ENCODE measurements at places on chromosomes 2 and 18.

DNA sequence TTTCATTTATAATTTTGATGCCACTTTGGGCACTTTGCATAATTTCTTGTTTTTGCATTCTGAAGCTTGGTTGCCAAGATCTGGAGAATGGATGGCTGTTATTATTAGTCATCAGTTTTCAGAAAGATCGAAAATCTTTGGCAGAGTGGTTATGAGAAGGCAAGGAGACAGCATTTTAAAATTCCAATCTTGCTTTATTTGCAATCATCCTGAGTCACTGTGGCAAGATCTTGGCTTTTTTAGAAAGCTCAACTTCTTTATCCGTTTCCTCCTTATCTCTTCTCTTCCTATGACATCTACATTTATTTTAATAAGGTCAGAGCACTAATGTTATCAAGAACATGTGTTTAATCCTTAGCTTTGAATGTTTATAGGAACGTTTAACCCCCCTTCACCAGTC, 31.1 kb upstream of the EIF2AK3 start:
- DNase-seq, result no peak

DNA sequence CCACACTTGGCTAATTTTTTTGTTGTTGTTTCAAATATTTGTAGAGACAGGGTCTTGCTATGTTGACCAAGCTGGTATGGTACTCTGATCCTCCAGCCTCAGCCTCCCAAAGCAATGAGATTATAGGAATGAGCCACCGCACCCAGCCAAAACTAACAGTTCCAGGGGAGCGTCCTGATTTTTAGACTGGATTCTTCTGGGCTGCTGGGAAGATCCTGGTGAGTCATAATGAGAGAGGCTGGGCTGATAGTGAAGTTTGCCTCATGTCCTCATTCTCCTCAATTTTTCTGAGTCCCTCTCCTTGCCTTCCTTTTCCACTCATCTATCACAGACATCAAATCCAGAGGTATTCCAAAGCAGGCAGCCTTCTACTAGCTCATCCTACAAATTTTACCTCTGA, 81.3 kb downstream of the VSNL1 start:
- no peak for DNase-seq

DNA sequence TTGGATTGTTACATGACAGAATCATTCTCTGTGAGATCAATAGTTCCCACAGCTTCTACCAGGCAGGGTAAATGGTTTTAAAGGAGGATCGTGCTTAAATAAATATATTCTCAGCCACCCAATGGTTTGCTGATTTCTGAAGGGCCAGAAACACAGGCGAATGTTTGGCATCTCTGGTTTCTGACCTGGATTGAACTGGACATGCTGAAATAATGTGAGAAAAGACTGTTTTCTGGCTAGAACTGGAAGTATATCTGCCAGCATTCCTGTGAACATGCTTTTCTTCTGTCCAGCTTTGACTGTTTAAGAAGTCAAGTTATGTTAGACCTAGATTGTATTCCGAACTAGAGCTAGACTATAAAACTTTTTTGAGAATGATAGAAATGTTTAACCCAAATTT, 77.1 kb upstream of the COL3A1 start:
- DNase-seq, result no peak

DNA sequence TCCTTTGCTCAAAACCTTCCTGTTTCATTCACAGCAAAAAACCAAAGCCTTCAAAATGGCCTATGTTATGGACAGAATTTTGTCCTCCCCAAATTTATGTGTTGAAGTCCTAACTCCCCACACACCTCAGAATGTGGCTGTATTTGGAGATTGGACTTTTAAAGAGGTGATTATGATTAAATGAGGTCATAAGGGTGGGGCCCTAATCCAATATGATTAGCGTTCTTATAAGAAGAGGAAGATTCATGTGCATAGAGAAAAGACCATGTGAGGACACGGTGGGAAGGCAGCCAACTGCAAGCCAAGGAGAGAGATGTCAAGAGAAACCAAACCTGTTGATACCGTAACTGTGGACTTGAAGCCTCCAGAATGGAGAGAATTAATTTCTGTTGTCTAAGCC, 4.6 kb upstream of the ZNF638 start:
- no peak for DNase-seq
